ENCODE measurements at places on chromosomes 5 and 9.

- DNase-seq: no peak
Measured at GRCh38 chr9:4865681-4866080, 72.9 kb downstream of the RCL1 start.

DNA sequence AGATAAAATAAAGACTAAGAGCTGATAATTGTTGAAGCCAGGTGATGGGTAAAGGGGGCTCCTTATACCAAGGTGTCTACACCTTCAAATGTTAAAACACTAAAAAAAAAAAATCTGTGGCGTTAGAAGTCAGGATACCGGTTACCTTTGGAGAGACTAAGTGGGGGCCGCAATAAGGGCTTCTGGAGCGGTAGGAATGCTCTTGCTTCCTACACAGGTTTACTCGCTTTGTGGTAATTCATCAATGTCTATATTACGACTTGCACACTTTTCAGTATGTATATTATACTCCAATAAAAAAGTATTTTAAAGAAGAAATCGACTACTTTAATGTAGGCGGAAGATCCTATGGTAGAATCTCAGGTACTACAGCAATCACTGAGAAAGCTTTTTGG, 12.5 kb downstream of the MRPS27 start:
- DNase-seq: no peak

DNA sequence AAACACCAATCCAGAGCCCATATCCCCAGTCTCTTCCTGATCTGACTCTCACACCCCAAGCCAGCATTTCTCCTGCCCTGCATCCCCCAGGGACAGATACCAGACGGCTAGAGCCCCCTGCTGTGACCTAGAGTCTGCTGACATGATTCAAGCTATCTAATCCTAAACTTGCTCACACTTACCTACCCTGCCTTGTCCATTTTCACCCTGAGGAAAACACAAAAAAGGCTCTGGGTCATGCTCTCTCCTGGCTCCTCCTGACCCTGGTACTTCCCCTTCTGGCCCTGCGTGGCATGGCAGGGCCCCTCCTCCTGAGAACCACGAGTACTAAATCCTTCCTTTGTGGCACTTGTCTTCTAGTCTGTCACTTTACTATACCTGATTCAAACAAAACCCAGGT, 2.8 kb upstream of the ARRDC1 start:
- DNase-seq: no peak

DNA sequence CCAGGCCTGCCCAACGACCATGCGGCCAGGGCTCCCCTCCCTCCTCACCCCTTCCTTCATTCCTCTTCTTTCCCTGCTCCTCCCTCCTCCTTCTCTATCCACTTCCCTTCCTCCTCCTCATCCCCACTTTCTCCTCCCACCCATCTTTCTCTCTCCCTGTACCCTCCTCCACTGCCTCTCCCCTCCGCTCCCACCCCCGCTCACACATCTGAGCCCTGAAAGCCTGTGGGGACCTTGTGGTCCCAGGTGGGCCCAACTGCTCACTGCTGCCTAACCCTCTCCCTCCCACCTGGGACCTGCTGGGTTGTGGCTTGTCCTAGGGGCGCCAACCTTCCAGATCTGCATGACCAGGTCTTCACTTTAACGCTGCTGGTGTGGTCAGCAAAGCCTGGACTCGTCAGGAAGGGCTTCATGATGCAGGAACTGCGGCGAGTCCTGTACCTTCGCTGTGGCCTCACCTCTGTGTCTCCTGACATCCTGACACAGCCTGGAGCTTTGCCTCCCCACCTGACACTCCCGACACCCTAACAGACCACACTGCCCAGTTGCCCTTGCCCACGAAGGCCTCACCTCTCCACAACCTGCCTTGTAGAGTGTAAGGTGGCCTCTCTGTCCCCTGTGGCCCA, 34.6 kb downstream of the C5orf15 start:
- no peak for DNase-seq

DNA sequence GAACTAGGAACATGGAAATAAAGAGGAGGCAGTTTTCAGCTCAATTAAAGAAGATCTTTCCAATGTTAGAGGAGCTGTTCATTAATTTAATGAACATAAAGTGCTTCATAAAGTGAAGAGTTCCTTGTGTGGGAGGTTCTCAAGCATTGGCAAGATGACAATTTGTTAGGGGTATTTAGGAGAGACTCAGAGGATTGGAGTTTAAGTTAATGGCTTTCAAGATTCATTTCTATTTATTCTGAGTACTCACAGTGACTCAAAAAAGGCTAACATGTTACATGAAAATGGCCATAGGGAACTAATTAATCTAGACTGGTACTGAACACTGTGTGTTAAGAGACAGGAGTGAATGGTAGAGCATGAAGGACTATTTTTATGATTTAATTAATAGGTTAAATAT, 55.4 kb upstream of the CDH12 start:
- no peak for DNase-seq

DNA sequence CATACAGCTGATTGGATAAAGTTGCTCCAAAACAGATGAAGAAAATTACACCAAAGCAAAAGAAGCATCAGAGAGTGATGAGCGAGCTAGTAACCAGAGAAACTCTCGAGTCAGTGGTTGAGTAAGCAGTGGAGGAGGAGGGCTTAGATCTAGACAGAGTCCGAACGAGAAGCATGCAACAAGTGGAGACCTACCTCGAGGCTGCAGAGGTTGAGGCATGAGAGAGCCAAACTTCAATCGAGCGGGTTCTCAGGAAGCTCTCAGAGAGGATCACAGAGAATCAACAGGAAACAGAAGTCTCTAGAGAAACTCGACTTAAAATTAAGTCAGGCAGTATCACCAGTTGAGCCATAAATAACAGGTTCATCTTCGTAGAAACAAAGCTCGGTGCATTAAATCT, 6.1 kb downstream of the RUSC2 start:
- DNase-seq: no peak

- no peak for DNase-seq
Measured at GRCh38 chr9:13952906-13953305, 361.0 kb downstream of the NFIB start.
